Suprapubic skin (tissue), 4 donors: ENCODE measurements at places on chromosomes 6 and 20. TPM values are rescaled to one million over a fixed set of nuclear protein-coding genes. Genes with fewer than 3 reads are reported as not detected.

GRCh38 chr20:2741463-2741862 is 48.9 kb downstream of the EBF4 start:
- DNase-seq, result no peak

MTHFD1L gene
- 4.1 TPM for total RNA-seq

PTCRA gene
- total RNA-seq, result not detected

CEBPB gene
- total RNA-seq, result 43.2 TPM

BACH2 gene
- 8.5 TPM for total RNA-seq

GRCh38 chr6:43292341-43292740 is 5.7 kb upstream of the SLC22A7 start:
- no peak for DNase-seq

KLHDC3 gene
- 61.7 TPM for total RNA-seq
